Stimulated activated CD4-positive, alpha-beta T cell treated with anti-CD3 and anti-CD28 coated beads, Interleukin-15, amount 100 ng/mL, for 1 hour (primary cell): ENCODE measurements at places on chromosomes 13 and 19.

DNA sequence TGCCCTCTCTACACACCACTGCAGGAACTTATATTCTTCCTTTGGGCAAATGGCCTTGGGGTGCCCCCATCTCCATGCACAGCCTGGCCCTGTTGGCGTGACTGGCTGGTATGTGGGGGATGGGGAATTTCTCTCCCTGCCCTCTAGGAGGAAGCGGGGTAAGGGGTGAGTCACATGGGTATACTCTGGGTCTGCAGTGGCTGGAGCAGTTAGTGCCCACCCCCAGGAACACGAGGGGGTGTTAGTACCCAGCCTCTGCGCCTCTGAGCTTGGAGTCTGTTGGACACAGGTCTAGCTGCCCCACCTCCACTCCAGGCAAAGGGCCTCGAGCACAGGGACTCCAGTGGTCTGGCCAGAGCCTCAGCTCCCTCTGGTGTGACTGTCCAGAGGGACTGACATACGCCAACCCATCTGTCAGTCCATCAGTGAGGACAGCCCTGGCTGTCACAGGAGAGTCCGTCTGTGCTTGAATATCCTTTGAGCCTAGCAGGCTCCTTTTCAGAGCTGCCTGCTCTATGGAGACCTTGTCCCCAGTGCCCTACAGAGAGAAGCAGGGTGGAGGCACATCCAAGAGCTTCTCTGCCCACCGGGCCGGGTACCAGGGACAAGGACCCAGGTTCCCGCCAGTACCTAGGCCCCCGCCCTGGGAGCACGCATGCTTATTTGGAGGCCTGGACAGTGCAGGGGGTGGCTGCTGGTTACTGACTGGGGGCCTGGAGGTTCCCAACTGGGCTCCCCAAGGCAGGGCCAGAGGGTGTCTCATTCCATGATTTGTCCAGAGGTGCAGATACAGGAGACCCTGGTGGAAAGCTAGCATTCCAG is 66.6 kb downstream of the CHST8 start:
- DNase-seq, result no peak

GRCh38 chr13:110290826-110291225 is 16.1 kb downstream of the COL4A1 start:
- DNase-seq, result no peak

DNA sequence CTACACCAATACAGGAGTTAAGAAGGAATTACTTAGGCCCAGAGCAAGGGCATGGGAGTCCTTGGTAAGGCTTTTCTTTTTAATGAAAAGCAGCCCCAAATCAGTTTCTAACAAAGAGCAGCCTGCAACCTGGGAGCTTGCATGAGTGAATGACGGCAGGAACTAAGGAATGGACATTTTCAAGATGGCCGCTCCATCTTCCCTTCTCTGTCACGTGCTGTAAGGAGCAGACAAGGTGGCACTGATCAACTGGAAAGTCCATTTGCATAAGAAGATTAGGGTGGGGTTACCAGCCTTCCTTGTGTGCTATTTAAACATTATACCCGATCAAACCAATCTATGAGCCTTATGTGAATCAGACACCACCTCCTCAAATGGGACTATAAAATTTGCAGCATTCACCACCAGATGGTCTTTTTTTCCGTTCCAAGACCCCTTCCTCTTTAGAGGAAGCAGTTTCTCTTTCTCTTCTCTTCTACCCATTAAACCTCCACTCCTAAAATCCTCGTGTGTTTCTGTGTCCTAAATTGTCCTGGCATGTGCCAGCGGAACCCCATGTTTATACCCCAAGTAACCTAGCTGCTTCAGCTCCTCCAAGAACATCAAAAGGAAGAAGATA is 2.8 kb upstream of the SIGLECL1 start:
- no peak for DNase-seq

DNA sequence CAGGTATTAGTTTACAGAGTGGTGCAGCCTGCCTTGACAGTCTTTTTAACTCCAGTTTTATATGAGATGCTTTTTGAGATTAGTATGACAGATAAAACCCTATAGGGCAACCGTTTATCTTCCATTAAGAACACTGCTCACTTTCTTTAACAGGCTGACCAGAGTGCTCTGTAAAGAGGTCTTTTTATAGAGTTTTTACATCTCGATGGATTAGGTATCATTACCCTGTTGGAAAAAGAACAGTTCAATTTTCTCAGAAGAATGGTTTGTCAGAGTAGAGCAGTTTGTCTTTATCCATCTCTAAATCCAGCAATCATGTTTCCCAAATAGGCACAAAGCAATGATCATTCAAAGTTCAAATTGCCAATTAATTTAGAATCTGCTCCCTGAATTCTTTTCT is 395.2 kb upstream of the ARGLU1 start:
- no peak for DNase-seq

GRCh38 chr19:27962264-27962663 is 1250.7 kb downstream of the UQCRFS1 start:
- DNase-seq, result no peak

DNA sequence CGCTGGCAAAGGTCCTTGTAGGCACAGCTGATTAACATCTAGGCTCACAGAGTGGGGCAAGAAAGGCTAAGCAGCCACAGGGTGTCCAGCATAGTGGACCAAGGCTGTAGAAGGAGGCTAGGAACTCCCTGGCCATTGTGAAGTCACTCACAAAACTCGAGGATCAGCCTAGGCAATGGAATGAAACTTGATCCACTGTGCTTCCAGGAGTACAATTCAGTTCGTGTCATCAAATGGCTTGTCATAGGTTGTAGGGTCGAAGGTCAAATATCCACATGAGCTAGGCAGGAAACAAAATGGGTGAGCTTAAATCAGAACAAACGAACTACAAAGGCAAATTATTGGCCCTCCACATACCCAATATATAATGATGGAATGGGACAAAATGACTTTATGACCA is 4.4 kb upstream of the FAM187B start:
- DNase-seq, result no peak

DNA sequence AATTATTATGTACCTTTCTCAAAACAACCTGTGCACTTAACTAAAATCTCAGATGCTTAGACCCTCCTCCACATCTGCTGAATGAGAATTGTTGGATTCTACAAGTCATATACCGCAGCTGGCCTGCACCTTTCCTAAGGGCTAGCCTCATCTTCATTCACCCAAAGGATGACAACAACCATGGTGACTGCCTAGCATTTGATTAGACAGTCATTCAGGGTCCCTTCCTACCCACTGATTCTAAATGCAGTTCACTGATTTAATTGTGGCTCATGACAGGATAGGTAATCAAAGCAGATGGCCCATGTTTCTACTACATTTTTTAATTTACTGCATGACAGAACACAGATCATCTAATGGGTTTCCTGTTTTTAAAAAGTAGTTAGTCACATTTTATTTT is 551.9 kb upstream of the SLC10A2 start:
- DNase-seq, result no peak

DNA sequence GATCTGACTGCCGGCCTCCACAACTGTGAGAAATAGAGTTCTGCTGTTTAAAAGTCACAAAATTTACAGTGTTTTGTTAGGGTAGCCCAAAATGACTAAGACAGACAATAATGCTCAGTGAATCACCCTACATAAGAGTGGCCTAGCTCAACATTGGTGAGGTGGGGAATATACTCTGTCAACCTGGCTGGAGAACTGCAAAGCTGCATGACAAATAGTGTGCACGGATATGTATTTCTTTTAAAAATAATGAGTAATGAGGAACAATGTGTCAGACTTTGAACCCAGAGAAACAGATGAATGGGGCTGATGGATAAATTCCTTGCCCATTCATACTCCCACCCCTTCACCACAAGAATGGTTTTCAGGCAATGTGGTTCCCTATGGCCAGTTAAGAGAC is 372.4 kb downstream of the SUCLA2 start:
- no peak for DNase-seq

- DNase-seq, result no peak
Observed at GRCh38 chr13:114015969-114016295, 42.1 kb upstream of the C13orf46 start.

- no peak for DNase-seq
Observed at GRCh38 chr19:34788074-34788473, 15.1 kb upstream of the ZNF599 start.

- no peak for DNase-seq
Observed at GRCh38 chr13:87736849-87737385, 65.7 kb downstream of the SLITRK5 start.

GRCh38 chr13:48561466-48562235 is 28.8 kb upstream of the RCBTB2 start:
- no peak for DNase-seq

GRCh38 chr19:3533563-3534216 is 5.3 kb upstream of the TEKTIP1 start:
- no peak for DNase-seq

GRCh38 chr13:97339019-97339987 is 94.7 kb upstream of the RAP2A start:
- no peak for DNase-seq

DNA sequence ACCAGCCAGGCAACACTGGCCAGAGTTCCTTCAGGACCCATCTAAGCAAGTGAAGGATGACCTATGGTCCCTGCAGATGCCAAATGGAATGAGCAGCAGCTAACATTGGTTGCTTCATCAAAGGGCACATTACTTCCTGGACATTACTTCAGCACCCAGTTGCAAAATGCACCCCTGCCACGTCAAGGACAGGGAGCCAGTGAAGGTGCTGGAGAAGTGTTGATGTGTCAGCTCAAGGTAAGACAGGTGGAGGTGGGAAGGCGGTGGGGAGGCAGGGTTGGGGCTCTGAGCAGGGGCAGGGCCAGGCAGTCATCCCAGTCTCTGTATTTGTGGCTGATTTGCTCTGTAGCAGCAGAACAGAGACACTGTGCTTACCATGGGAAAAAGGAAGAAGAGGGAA is 14.6 kb downstream of the CSNK1A1L start:
- no peak for DNase-seq

DNA sequence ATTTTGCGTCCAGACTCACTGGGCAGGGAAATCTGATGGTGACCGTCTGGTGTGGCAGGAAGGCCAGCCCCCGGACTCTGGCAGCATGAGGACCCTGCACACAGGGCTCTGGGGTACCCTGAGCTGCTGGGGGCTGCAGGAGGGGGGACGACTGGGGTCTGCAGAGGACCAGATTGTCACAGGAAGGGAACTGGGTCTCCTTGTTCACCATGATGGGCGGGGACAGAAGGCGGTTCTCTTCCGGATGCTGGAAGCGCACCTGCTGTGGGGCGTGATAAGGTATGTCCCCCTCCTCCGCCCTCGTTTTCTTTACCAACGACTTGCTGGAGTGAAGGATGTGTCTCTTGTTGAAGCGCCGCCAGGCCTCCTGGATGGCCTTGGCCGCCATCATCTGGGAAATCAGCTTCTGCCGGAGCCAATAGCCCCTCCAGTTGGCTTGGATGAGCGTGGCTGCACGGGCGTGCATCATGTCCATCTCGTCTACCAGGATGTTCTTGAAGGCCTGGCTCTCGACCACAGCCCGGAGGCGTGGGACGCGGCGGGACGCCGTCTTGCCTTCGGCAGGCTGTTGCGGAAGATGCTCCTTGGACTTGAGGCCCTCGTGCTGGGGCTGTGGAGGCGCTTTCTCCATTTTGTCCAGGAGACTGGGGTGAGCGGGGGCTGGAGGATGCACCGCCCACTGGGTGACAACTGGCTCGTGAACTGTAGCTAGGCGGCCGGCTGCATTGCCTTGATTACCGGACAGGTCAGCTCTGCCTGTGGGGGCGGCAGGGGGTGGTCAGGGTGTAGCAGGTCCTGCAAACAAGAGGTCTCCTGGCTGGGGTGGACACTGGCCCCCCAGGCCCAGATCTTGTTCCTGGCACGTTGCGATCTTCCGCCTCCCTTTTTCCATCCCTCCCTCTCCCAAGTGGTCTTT is 7.2 kb downstream of the IQCN start:
- DNase-seq, result no peak

GRCh38 chr19:30411714-30412113 is 39.5 kb downstream of the ZNF536 start:
- DNase-seq, result no peak

DNA sequence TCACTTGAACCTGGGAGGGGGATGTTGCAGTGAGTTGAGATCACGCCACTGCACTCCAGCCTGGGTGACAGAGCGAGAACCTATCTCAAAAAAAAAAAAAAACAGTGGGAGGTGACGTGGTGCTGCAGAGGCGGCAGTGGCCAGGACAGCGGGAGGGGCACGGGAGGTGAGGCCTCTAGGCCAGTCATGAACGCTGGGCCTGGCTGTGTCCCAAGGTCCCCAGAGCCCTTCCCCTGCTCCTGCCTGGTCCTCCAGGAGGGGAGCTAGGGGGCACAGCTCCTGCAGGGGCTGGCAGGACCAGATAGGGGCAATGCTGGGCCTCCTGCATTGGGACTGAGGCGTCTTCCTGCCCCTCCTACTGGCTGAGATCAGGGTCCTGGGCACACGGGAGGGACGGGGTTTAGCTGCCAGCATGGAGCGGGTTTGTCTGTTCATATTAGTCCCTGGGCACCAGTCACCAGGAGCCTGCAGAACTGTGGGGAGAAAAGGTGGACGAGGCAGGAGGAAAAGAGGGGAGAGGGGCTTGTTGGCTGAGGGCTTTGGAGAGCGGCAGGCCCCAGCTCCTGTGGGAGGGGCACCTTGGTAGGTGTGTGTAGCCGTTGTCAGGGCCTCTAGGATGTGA is 4.5 kb downstream of the MAP2K7 start:
- DNase-seq, result no peak

DNA sequence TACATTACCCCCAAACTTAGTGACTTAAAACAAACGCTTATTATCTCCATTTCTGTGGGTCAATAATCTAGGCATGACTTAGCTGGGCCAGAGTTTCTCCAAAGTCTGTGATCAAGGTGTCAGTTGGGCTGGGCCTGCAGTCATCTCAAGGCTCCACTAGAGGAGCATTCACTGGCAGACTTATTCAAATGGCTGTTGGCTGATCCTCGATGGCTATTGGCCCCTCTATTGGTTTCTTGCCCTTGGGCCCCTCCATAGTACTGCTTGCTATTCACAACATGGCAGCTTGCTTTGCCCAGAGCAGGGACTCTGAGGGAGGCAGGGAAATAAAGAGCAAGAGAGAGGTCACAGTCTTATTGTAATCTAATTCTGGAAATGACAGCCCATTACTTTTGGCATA is 57.6 kb downstream of the RCBTB2 start:
- no peak for DNase-seq
